Stimulated activated CD4-positive, alpha-beta T cell treated with anti-CD3 and anti-CD28 coated beads, Interleukin-12 subunit alpha, Interleukin-12 subunit beta, amount 100 ng/mL, for 4 hours (primary cell): ENCODE measurements at places on chromosomes 2 and 18.

DNA sequence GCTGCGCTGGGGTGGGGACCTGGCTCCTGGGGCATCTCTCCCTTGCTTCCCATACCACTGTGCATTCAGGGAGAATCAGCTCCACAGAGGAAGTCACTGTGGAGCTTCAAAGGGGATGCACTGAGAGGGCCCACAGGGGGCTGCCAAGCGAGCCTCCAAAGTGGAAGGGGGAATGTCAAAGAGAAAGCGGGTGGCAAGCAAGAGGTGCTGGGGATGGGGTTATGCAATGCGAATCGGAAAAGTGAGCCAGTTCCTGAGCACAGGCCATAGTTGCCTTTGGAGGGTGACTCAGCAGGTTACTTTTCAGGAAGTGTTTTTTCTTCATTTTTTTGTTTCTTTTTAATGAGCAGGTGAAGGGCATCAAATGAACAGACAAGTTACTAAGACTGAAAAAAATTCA lies 17.6 kb downstream of the PMAIP1 start:
- DNase-seq, result no peak

- DNase-seq, result no peak
Observed at GRCh38 chr2:9144617-9145016, 62.0 kb upstream of the ASAP2 start.

DNA sequence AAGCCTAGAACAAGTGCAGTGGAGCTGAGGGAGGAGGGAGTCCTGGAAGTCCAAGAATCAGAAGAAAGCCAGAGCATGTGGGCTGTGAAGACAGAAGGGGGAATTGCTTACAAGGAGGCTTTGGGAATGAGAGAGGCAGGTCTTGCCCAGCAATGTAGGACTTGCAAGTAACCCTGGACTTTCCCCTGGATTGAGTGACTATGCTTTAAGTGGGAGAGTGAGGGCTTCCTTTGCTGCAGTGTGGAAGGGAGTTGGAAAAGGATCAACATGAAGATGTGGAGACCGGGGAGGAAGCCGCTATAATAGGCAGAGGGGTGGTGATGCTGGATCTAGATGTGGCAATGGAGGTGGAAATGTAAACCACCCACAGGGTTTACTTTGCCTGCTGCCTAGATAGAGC lies 13.8 kb upstream of the SCYGR1 start:
- no peak for DNase-seq

DNA sequence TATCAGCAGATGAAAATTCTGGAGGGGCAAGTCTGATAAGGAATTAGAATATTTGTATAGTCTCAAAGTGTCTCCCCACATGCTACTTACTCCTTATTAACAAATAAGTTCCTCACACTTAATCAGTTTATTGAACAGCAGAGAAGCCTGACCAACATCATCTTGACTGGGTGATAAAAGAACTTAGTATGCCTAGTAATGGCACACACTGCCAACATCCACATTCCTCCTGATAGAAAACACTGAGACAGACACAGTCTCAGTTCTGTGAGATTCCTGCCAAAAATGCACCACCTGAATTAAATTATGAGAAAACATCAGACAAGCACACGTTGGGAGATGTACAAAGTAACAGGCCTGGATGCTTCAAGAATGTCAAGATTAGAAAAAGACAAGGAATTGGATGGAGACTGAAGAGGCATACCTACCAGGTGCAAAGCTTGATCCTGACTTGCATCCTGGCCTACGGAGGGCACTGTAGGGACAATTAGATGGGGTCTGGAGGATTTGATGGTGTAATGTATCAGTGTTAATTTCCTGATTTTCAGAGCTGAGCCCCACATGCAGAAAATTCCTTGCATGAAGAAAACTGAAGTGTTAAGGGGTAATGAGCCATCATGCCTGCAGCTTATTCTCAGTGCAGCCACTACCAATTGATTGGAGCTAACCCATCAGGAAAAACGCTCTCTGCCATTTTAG lies 200.4 kb upstream of the SH3BP4 start:
- no peak for DNase-seq

- no peak for DNase-seq
Observed at GRCh38 chr2:229270551-229271410, at the start of gene PID1. PID1 (minus strand) TSS chr2:229271287; CDS start chr2:229271043, 244 bp downstream.

DNA sequence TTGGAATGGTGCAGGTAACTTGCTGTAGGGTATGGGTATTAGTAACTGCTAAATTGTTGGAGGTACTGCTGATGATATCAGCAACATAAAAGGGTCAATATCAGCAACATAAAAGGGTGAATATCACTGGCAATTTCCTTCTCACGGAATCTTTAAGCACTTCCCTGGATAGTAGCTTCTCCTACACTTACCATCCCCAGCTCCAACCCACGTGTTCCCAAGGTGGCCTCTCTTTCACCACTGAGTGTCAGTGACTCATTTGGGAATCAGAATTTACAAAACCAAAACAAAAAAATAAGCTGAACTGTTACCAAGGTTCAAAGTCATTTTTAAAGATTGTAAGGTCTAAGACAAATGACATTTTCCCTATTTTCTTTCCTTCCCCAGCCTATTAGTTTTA lies 70.8 kb downstream of the LRP2 start:
- DNase-seq, result no peak
